ENCODE measurements at places on chromosomes 16 and 17.

- no peak for DNase-seq
These were observed 26.7 kb downstream of the DNAH9 start for GRCh38 chr17:11624976-11625375.

GRCh38 chr16:24516900-24517669, 22.3 kb upstream of the RBBP6 start:
- peak; percentile 22 for DNase-seq

- DNase-seq: no peak
These were observed 19.0 kb upstream of the RMI2 start for GRCh38 chr16:11326084-11326736.

DNA sequence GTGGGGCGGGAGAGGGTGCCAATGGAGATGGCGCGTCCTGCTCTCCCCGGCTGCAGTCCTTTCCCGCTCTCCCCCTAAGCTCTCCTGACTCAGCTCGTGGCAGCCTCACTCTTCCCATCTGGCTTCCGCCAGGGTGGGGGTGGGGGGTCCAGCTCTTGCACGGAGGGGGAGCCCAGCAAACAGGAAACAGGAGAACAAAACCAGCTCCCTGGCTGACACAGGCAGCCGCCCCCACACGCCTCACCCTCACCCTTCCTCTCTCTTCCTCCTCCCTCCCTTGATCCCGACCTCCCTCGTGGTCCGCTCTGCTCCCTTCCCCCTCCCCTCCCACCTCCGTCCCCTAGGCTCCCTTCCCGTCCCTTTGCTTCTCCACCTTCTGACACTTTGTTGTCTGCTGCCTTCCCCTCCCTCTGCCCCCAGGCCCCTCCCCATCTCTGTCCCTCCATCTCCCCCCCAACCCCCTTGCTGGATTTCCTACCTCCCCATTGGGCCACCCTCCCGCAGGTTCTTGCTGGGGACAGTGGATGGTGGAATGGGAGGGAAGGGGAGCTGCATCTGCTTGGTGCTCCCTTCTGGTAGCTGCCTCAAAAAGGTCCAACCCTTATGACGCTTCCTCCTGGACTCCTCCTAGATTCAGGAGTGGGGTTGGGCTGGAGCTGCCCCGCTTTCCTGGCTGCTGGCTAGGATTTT, 23.7 kb downstream of the ARHGAP23 start:
- DNase-seq: no peak

DNA sequence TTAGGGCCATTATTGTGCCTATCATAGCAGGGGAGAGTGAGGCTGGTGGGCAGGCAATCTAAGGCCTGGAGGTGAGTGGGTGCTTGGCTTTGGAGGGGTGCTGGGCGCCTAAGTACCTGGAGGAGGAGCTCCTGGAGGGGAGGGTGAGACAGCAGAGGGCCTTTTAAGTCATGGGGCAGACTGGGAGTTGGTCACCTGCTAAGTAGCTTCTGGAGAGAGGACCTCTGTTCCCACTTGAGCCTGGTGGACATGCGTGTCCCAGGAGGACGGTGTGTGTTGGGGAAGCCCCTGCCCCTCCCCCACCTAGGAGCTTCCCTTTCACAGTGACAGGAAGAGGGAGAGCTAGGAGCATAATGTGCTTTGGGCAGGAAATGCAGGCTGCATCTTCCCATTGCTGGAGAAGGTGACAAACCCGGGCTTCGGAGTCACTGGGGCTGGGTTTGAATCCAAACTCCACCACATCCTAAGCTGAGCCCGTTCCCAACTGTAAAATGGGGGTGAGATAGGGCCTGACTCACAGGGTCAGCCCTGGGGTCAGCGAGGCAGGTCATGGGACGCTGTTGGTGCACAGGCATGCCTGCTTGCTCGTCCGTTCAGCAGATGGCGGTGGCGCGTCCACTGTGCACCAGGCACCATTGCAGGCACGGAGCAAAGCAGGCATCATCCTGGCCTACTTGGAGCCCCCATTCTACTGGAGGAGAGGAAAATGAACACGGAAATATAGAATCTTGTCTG, 37.9 kb downstream of the CMIP start:
- no peak for DNase-seq

GRCh38 chr17:27049104-27049784, 244.7 kb upstream of the WSB1 start:
- DNase-seq: no peak

DNA sequence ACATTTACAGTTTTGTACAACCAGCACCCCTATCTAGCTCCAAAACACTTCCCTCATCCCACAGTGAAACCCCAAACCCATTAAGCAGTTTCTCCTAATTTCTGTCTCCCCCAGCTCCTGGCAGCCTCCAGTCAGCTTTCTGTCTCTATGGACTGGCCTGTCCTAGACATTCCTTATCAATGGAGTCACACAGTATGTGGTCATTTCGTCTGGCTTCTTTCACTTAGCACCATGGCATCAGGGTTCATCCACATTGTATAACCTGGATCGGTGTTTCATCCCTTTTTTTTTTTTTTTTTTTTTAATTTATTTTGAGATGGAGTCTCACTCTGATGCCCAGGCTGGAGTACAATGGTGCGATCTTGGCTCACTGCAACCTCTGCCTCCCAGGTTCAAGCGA, 68.5 kb downstream of the ZDHHC7 start:
- DNase-seq: no peak

DNA sequence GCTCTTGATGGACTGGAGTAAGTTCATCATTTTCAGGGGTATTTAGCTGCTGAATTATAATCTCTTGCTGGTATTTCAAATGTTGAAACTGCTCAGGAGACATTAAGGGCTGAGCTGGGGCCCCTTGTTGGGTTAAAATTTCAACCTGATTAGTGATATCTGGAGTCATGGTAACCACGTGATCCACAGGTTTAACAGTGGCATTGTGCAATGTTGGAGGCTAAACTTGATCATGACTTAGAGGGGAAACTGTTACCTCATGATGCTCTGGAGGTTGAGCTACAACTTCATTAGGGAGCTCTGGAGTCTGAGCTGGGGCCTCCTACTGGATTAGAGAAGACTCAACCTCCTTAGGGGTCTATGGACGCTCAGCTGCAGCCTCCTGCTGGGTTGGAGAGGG, 17.2 kb upstream of the MPP2 start:
- DNase-seq: no peak

DNA sequence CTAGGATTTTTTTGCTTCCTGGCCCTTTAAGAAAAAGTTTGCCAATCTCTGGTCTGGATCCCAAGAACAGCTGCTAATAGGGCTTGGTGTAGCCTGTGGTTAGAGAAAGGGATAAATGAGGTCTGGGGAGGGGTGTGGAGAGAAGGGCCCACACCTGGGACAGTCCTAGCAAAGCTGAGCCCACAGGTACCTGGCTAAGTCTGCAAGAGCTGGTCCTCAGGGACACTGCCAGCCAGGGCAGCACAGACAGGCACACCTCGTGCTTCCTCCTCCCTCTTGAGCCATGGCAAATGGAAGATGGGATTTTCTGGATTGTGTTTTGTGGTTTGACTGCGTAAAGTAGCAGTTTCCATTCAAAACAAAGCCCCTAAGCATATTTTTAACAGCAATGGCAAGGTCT, 217.5 kb downstream of the SOX9 start:
- no peak for DNase-seq

DNA sequence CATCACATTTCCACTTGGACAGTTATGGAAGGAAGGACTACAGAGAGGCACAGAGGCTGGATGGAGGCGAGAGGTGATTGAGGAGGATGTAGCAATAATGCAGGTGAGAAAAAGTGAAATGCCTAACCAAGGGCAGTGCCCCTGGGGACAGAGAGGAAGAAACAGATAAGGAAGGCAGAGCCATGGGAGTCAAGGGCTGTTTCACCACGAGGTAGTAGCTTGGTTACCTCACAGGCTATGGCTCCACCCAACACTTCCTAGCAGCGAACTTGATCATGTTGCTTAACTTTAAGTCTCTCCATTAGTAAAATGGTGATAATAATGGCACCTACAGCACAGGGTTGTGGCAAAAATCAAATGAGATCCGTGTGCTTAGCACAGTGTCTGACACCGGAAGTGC, 83.9 kb downstream of the YPEL2 start:
- no peak for DNase-seq

GRCh38 chr16:2048116-2048543, 345 bp downstream of the TSC2 start:
- DNase-seq: no peak

DNA sequence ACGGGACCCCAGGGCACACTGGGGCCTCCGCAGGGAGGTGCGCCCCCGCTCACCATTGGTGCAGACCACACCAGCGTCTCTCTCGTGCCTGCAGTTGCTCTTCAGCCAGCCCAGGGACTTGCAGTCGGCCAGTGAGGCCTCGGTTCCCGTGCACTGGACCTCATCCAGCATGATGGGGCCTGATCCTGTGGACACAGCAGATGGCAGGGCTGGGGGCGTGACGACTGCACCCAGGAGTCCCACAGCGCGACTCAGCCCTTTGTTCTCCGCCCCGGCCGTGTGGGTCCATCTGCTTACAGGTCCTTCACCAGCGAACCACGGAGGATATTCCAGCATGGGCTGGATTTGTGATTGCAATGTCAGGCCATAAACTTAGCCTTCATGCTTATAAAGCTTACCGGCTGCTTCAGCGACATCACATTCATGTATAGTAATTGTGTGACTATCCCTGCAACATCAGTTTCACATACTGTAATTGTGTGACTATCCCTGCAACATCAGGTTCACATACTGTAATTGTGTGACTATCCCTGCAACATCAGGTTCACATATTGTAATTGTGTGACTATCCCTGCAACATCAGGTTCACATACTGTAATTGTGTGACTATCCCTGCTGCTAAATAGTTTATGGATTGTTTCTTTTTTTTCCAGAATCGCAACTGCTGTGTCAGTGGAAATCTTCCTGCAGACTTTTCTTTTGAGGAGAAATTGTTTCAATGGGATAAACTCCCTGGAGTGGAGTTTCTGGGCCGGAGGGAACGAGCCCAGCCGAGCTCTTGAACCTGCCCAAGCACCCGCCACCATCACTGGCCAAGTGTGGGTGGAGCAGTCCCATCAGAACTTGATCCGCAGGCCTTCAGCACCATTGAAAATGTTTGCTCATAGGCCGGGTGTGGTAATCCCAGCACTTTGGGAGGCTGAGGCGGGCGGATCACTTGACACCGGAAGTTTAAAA, 4.8 kb downstream of the LGALS3BP start:
- DNase-seq: no peak

- no peak for DNase-seq
These were observed 1.4 kb upstream of the HEXD start for GRCh38 chr17:82416771-82417170.

- DNase-seq: no peak
These were observed 4.3 kb downstream of the CANT1 start for GRCh38 chr17:79005063-79005861.

GRCh38 chr16:6558126-6558525, 774.5 kb upstream of the RBFOX1 start:
- DNase-seq: no peak

- no peak for DNase-seq
These were observed 495.9 kb upstream of the RBFOX1 start for GRCh38 chr16:6836766-6837165.

GRCh38 chr16:73483934-73484711, 436.2 kb upstream of the ZFHX3 start:
- DNase-seq: no peak

GRCh38 chr16:70324998-70325747, 21.5 kb upstream of the DDX19A start:
- no peak for DNase-seq

GRCh38 chr16:27406511-27407128, 4.6 kb downstream of the IL21R start:
- no peak for DNase-seq

- DNase-seq: no peak
These were observed 26.9 kb upstream of the TENT4B start for GRCh38 chr16:50126183-50126582.

DNA sequence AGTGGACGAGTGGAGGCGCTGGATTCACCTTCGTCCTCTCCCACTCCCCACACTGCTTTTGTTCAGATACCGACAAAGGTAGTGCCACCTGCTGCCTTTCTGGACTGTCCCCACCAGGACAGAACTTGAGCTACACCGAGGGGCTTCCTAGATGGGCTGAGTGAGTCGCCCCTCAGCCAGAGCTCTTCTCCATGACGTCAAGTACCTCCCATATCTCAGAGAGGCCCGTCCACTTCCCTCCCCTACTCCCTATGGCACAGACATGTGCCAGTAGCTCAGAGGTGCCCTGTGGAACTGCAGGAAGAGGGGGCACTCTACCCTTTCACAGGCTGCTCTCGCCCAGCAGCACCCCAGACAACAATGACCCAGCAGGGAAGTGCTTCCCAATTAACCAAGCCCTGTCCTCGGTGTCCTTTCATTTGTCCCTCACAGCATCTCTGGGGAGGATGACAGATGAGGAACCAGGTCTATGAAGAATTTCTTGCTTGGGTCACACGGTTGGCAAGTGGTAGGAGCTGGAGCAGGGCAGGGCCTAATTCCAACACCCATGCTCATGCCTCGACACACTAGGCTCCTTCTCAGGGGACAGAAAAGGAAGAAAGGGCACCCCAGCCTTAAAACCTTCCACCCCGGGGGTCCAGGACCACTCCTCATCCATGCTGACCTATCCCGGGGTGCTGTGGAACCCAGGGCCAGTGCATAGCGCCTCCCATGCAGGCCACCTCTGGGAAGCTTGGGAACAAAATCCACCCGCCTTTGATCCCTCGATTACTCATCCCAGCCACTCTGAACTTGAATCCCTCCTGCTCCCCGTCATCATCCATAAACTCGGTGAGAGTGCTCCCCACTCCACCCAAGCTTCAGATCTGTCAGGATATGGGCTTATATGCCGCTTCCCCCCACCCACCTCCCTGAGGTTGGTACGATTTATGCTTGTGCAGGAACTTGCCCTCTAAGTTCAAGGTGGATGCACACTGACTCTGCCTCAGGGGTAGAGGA, 51.7 kb downstream of the WNT3 start:
- DNase-seq: no peak

GRCh38 chr16:48816393-48816792, 206.4 kb upstream of the N4BP1 start:
- DNase-seq: no peak

GRCh38 chr16:11224096-11224893, 31.7 kb downstream of the SOCS1 start:
- peak; percentile 62 for DNase-seq

DNA sequence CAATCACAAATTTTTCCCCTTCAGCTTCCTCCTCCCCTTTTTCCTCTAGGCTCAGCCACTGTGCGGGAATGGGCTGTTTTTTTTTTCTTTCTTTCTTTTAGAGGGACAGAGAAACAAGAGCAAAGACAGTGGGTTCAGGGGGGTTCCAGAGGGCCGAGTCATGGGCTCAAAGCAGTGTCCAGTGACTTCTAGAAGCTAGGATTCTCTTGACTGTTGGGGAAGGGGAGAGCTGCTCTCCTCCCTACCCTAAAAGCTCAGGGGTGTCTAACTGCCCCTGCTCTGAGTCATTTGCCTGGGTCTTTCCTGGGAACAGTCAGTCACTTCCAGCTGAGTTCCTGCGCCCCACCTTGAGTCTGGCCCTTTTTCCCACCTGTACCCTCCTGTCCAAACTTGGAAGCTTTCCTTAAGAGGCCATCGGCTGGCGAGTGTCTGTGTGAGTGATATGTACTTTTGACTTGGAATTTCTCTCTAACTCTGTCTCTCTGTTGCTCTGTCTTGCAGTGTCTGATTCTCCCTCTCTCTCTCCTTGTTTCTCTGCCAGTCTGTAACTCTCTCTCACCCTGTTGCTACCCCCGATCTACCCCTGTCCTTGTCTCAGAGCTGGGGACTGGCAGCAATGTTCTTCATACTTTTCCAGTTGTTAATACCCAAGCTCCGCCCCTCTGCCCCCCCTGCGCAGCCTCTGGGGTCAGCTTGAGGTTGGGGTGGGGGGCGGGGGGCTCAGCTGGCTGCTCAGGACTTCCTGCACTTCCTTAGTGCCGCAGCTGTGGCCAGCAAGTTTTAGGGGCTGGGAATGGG, 2.4 kb downstream of the THRA start:
- DNase-seq: no peak
